ENCODE measurements at places on chromosomes 1 and 21.

- no peak for DNase-seq
These were observed 55.2 kb downstream of the MRPL37 start for GRCh38 chr1:54255026-54255702.

DNA sequence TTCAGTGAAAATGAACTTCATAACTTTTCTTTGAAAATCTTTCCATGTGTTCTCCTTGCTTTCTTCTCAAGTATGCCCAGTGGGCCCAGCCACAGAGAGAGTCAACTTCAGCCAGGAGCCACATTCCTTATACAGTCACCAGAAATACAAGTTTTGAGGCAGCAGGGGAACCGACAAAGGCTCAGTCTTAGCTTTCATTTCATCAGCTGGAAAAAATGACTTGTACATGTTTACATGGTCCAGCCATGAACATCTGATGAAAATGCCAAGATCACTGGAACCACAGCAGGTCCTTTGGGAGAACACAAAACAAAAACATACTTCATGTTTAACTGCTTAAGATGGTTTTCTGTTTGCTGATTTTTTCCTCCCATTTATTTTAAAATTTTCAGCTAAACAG is 72.5 kb downstream of the SYDE2 start:
- no peak for DNase-seq

DNA sequence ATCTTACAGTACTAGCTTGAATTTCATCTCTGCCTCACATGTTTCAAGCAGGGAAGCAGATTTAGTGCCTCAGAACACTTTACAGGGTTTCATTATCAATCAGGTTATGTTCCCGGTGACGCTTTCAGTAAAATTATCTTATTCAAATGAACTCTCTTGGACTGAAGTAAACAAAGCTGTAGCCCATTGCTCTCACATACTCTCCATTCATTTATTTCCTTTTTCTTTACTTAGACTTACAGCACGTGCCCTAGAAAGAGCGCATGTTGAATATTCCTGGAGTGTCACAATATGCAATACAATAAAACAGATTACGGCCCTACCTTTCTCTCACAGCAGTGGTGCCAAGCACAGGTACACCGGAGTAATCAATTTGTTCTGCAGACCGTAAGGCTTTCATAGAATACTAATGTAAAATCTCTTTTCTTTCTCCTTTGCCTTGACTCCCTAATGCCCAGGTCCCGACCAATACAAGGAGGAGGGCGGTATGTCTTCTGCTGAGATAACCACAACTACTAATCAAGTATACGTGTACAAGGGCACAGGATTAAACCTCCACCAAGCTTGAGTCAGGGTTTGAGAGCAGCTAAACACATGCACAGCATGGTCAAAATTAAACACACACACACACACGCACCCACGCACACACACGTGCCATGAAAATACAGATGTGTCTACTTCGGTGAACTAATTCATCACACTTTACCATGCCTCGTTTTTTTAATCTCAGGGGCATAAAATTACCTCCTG is 62.8 kb downstream of the NRIP1 start:
- DNase-seq, result no peak

DNA sequence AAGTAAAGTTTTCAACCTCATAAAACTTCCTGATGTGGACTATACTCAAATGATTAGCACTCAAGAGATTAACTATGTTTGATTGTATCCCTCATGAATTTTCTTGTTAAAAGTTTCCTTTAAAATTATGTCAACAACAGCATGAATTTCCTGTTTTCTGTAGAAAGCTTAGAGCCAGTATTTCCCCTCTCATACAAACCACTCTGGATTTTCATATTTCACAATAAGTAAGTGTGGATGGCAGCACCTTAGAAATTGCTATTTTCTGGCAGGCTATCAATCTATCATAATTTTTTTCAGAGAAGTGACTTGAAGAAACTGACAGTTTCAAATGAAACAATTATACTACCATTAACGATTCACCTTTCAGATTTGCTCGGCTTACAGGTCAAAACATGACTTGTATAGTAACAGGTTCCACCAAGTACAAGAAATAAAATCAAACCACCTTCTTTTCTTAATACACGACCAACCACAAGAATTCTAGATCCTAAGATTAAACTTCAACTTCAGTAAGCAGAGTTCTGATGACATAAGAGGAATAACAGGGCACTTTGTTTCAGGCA is 20.8 kb downstream of the ELK4 start:
- DNase-seq, result no peak

- DNase-seq, result no peak
These were observed 3.1 kb downstream of the TACSTD2 start for GRCh38 chr1:58573705-58574591.

- DNase-seq, result no peak
These were observed 62.9 kb upstream of the ZNF326 start for GRCh38 chr1:89931964-89932363.

DNA sequence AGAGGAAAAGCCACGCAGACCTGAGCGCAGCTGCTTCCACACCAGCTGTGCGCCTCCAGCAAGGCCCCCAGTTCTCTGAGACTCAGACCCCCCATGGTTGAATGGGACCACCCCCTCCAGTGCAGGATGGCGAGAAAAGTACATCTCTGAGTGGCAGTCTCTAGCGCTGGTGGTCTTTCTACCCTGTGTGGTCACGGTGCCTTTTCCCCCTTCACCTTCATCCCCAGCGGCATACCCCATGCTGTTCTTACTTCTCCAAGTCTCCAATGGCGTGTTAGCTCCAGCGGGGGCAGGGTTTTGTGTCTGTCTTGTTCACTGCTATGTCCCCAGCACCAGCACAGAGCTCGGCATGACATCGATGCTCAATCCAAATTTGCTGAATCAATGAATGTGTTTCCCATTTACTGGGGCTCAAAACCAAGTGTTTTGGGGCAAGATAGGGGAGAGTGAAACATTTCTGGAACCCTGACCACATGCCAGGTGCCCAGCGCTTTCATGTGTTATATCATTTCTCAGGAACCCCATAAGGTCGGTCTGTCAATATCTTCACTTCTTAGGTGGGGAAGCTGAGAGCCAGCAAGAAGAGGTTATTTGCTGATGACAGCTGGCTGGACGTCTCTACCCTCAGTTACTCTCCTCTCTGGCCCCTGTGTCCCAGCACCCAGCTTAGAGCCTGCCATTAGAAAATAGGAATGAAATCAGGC is 959 bp upstream of the SDC3 start:
- no peak for DNase-seq

DNA sequence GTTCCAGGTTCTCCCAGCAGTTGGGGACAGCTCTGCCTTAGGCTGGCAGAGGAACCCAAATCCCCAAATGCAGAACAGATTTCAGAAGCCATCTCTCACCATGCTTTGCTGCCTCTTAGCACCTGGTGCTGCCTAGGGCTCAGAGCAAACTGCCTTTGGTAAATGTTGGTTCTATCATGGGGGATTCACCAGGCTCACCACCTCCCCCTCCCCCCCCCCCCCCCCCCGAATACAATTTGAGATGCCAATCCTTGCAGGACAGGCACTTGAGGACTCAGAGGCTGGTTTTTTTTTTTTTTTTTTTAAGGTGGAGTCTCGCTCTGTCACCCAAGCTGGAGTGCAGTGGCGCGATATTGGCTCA is 447 bp upstream of the PAQR6 start:
- no peak for DNase-seq

- no peak for DNase-seq
These were observed 62.1 kb downstream of the USP24 start for GRCh38 chr1:55153031-55153430.

- DNase-seq, result no peak
These were observed 185.7 kb downstream of the IGSF21 start for GRCh38 chr1:18293291-18293690.

DNA sequence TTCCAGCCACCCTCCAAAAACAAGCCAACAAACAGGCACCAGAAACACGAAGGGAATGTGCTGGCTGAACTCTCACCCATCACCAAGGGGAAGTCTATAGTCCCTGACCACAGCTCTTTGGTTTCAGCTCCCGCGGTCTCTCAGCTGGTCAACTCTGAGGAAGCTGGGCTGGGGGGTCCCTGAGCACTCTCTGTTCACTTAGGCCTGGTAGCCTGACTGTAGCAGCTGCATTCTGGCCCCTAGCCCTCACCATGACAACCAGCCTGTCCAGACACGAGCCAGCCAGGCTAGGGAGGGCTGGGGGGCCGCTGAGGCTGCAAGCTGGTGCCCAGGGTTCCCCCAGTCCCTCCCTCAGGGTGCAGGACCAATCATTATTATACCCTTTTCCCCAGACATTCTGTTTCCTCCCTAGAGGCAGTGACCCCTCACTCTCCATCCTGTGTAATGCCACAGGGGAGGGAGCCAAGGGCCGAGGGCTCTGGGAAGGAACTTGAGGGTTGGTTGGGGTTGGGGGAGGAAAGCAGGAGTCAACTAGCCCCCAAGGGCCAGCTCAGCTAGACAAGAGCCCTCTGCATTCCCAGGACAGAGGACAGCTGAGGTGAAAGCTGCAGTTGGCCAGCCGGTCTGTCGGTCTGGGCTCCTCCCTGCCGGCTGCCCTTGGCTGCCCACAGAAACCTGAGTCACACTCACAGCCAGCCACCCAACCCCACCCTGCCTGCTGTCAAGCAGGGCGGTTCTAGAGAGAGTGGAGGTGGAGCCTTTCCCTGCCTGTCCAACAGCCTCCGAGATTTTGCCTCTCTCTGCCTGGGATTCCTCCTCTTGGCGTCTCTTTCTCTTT is 1.2 kb upstream of the TRAPPC3 start:
- DNase-seq, result peak; percentile 74

All from mesothelial cell of epicardium (in vitro differentiated cells).